ENCODE measurements at places on chromosomes 7 and 10. TPM values are rescaled to one million over a fixed set of nuclear protein-coding genes. Genes with fewer than 3 reads are reported as not detected.

- DNase-seq, result no peak
Measured at GRCh38 chr10:131312478-131312836, 936 bp upstream of the TCERG1L start.

DNA sequence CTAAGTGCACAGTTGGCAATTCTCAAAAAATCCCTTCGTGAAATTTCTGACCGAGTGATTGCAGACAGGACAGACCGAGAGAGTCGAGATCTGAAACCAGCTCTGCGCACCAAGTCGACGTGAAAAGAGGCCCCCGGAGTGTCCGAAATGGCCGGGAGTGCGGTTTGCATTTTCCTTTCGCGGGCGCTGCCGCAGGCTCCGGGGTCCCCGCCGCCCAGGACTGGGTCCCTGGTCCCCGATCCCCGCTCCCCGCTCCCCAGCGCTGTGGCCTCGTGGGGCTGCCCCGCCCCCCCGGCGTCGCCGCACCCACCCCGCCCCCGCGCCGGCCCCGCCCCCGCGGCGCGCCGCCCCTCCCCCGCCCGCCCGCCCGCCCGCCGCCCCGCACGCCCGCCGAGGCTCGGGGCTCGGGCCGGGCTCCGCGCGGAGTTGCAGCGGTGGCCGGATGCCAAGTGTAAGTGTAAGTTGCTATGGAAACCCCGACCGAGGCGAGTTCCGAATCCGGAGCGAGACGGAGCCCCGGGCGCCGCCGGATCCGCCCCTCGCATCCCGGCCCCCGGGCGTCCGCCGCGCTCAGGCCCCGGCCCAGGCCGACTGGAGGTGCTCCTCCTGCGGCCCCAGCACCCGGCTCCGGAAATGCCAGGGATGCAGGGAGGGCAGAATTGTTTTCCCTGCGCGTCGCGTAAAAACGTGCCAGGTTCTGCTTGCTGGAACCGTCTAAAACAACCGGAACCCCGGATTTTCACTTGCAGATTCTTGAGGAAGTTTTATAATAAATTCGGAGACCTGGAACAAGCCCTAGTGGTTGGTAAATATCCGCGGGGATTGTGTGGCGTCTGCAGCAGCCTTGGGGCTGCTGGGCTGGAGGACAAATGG is 4.6 kb downstream of the BMI1 start:
- DNase-seq, result peak; percentile 80

DNA sequence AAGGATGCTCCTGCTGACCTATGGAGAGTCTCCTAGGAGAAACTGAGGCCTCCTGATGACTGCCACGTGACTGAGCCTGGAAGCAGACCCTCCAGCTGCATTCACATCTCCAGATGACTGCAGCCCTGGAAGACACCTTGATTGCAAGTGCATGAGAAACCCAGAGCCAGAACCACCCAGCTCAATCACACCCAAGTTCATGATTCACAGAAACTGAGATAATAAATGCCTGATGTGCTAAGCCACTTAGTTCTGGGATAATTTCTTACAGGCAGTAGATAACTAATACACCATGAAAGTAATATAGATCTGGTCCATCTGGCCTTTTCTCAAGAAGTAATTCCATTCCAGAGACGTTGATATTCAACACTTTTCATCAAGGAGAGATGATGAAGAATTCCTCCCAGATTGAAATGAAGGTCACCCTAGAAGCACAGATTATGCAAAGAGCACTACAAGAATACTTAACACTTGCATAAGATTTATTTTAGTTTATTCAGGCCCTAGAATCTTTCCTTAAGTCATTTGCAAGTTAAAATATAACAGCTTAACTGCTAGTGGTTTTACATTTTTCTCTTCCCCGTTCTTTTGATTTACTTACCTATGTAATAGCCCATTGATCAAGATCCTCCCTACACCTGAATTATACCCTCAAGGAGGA is 208.2 kb upstream of the INHBA start:
- no peak for DNase-seq

Gene KLHL7
- total RNA-seq, result 86.3 TPM
